ENCODE measurements at places on chromosomes 12 and 14.

DNA sequence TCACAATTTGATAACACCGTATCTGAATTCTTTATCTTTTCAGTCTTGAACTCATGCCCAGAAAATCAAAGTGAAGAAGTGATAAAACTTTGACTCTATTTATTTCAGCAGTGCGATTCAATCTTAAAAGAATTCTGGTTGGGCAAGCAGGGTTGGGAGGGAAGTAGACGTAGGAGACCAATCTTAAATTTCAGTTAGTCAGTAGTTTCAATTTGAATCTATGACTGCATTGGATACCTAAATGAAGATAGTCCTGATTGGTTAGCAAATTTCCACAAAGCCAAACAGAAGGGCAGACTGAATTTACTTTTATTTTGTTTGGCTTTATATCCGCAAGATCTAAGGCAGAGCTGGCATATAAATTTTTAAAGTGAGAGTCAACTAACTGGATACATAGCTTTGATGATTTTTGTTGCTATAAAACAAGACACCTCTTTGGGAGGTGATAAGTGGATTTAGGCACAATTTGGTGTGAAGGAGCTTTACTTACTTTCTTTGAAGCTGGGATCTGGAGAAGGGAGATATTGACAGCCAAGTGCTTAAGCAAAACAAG is 2.6 kb downstream of the ACSS3 start:
- DNase-seq: no peak
- H3K4me1 ChIP-seq: peaks cover 3% of the 10 kb centered on the region
- peak overlapping the region; percentile 28 for H3K27ac ChIP-seq
- no peaks in the 10 kb centered on the region for H3K27me3 ChIP-seq
- H3K4me3 ChIP-seq: peak overlapping the region; percentile 54

- no peak for DNase-seq
- no peaks in the 10 kb centered on the region for H3K36me3 ChIP-seq
- peak overlapping the region; percentile 16 for H3K4me3 ChIP-seq
- peak overlapping the region; percentile 37 for H3K27ac ChIP-seq
- H3K27me3 ChIP-seq: no peaks in the 10 kb centered on the region
Observed at GRCh38 chr14:54570047-54570446, 3.1 kb downstream of the SAMD4A start.

DNA sequence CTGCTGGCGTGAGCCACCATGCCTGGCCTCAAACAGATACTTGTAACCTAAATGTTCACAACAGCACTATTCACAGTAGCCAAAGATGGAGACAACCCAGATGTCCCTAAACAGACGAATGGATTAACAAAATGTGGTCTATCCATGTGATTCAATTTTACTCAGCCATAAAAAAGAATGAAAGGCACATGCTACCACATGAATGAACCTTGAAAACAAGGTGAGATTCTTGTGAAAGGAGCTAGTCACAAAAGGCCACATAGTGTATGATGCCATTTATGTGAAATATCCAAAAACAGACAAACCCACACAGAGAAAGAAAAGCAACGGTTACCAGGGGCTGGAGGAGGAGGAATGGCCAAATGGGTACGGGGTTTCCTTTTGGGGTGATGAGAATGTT is 19.6 kb upstream of the P2RX7 start:
- H3K27me3 ChIP-seq: no peaks in the 10 kb centered on the region
- H3K4me3 ChIP-seq: no peak overlapping the region
- no peak overlapping the region for H3K27ac ChIP-seq

DNA sequence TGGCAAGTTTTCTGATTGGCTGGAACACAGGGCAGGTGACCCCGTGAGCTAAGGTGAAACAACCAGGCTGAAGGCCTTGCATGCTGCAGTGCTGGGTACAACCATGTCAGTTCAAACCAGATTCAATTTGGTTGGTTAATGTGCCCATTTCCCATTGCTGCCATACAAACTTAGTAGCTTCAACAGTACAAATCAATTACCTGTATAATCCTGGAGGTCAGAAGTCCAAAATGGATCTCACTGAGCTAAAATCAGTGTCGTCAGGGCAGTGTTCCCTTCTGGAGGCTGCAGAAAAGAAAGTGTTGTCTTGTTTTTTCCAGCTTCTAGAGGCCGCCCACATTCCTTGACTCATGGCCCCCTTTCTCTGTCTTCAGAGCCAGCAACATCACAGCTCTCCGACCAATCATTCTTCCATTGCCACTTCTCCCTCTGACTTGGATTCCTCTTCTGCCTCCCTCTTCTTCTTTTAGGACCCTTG is 221.7 kb downstream of the ZFP36L1 start:
- H3K27ac ChIP-seq: no peak overlapping the region
- no peak overlapping the region for H3K4me3 ChIP-seq
- H3K4me1 ChIP-seq: no peaks in the 10 kb centered on the region
- no peaks in the 10 kb centered on the region for H3K36me3 ChIP-seq
- no peaks in the 10 kb centered on the region for H3K27me3 ChIP-seq

DNA sequence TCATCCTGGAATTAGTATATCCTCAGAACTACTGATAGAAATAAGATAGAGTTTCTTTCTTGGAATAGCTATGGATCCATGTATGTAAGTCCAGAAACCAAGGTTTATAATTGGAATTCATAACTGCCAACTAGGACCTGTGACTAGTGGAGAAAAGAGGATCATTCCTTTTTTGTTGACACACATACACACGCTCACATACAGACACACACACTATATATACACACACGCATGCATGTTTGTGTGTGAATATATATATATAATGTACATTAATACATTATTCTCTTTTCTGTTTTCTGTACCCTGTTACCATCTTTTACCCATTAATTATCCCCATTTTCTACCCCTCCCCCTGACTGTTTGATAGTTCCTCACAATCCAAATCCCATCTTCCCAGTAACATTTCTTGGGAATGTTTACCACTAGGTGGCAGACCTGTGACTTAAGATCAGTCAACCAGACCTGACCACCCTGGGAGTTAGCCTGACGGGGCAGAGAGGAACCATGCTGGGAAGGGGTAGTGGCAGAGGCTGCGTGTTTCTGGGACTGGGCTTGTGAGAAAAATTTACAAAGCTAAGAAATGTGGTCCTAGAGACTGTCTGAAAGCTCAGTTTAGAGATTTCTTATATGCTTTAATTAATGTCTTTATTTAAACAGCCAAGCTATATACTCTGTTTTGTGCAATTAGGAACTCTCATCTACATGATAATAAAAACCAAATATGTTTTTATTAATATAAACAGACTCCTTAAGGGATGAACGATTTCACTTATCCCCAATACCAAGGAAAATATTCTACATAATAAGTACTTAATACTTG is 308.0 kb downstream of the PPFIA2 start:
- DNase-seq: no peak
- H3K4me3 ChIP-seq: no peak overlapping the region
- no peaks in the 10 kb centered on the region for H3K36me3 ChIP-seq
- H3K4me1 ChIP-seq: no peaks in the 10 kb centered on the region
- no peaks in the 10 kb centered on the region for H3K27me3 ChIP-seq
- no peak overlapping the region for H3K27ac ChIP-seq

DNA sequence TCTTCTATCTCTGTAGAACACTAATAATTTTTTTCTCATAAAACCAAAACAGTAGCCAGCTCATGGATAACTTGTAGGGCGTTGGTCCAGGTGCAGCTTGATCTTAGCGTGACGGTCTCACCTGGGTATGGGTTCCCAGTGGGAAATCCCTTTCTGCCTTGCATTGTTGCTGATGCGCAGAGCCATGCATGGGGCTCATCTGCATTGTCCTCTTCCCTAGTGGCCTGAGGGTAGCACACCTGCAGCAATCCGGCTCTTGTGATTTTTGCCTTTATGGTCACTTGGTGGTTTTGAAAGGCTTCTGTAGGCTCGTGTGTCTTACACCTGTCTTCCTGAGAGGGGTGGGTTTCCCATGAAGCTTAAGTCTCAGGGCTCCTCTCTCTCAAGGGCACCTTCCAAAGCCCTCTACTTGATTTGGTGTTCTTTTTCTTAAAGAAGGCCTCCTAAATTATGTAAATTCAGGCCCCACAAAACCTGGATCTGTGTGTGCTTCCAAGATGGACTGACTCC is 130.6 kb downstream of the PRKCH start:
- no peak overlapping the region for H3K4me3 ChIP-seq
- H3K4me1 ChIP-seq: no peaks in the 10 kb centered on the region
- no peaks in the 10 kb centered on the region for H3K27me3 ChIP-seq
- no peaks in the 10 kb centered on the region for H3K36me3 ChIP-seq
- H3K27ac ChIP-seq: no peak overlapping the region

DNA sequence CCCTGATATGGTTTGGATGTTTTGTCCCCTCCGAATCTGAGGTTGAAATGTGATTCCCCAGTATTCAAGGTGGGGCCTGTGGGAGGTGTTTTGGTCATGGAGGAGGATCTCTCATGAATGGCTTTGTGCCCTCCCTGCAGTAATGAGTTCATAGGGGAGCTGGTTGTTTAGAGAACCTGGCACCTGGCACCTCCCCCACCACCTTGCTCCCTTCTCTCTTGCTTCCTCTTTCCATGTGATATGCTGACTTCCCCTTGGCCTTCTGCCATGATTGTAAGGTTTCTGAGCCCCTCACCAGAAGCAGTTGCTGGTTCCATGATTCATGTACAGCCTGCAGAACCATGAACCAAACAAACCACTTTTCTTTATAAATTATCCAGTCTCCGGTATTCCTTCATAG is 32.6 kb downstream of the CD163L1 start:
- H3K4me3 ChIP-seq: no peak overlapping the region
- no peaks in the 10 kb centered on the region for H3K27me3 ChIP-seq
- no peak for DNase-seq
- no peaks in the 10 kb centered on the region for H3K4me1 ChIP-seq
- H3K36me3 ChIP-seq: no peaks in the 10 kb centered on the region
- no peak overlapping the region for H3K27ac ChIP-seq

DNA sequence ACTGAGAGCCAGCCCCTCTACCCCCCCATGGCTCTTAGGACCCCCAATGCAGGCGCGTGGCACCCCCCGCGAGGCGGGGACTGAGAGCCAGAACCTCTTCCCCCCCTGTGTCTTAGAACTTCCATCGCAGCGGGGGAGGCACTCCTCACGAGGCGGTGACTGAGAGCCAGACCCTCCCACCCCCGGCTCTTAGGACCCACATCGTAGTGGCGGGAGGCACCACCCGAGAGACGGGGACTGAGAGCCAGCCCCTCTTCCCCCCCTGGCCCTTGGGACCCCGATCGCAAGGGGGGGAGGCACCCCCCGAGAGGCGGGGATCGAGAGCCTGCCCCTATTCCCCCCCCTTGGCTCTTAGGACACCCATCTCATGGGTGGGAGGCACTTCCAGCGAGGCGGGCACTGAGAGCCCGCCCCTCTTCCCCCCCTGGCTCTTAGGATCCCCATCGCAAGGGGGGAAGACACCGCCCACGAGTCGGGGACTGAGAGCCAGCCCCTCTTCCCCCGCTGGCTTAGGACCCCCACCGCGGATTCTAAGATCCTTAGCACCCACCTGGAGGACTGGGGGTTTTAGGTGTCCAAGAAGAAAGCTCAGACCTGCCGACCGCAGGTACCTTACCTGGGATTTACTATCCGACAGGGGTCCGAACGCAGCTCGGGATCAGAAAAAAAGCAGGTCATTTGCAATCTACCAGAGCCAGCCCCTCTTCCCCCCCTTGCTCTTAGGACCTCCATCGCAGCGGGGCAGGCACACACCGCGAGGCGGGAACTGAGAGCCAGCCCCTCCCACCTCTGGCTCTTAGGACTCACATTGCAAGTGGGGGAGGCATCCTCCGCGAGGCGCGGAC is 44.9 kb downstream of the DDX11 start:
- H3K4me1 ChIP-seq: no peaks in the 10 kb centered on the region
- no peak overlapping the region for H3K4me3 ChIP-seq
- DNase-seq: no peak
- no peak overlapping the region for H3K27ac ChIP-seq

- no peak overlapping the region for H3K4me3 ChIP-seq
- H3K36me3 ChIP-seq: no peaks in the 10 kb centered on the region
- H3K27me3 ChIP-seq: no peaks in the 10 kb centered on the region
- no peak overlapping the region for H3K27ac ChIP-seq
- H3K4me1 ChIP-seq: no peaks in the 10 kb centered on the region
Observed at GRCh38 chr12:52395761-52396434, 10.2 kb downstream of the KRT82 start.

DNA sequence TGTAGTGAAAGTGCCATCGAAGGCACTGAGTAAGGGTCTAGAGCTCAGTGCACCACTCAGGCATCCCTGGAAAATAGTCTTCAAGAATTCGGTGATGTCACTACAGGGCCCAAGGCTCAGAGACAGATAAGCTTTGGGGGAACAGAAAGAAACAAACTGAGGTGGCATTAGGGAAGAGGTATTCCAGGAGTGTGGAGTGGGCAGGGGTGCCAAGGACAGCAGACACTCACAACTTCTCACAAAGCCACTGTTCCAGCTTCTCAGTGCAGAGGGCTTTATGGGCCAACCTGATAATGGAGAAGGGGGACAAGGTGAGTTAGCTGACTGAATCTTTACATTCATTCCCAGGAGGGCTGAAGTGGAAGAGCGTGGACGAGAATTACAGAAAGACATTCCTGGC is 2.1 kb downstream of the LALBA start:
- DNase-seq: no peak
- H3K4me1 ChIP-seq: no peaks in the 10 kb centered on the region
- peaks cover 1% of the 10 kb centered on the region for H3K27me3 ChIP-seq
- H3K27ac ChIP-seq: no peak overlapping the region
- no peaks in the 10 kb centered on the region for H3K36me3 ChIP-seq

- no peak overlapping the region for H3K4me3 ChIP-seq
- H3K27me3 ChIP-seq: no peaks in the 10 kb centered on the region
- DNase-seq: no peak
- H3K36me3 ChIP-seq: no peaks in the 10 kb centered on the region
Observed at GRCh38 chr12:66942741-66943465, 264.0 kb upstream of the GRIP1 start.

GRCh38 chr12:80655751-80656150 is 51.7 kb upstream of the MYF6 start:
- no peak overlapping the region for H3K27ac ChIP-seq
- no peak for DNase-seq
- no peaks in the 10 kb centered on the region for H3K36me3 ChIP-seq
- H3K4me1 ChIP-seq: no peaks in the 10 kb centered on the region
- H3K27me3 ChIP-seq: no peaks in the 10 kb centered on the region

- H3K27me3 ChIP-seq: no peaks in the 10 kb centered on the region
- no peaks in the 10 kb centered on the region for H3K36me3 ChIP-seq
- H3K27ac ChIP-seq: no peak overlapping the region
- no peaks in the 10 kb centered on the region for H3K4me1 ChIP-seq
- no peak overlapping the region for H3K4me3 ChIP-seq
- no peak for DNase-seq
Observed at GRCh38 chr14:69693801-69694729, 72.9 kb upstream of the SRSF5 start.

GRCh38 chr12:121534495-121535148 is 46.2 kb downstream of the KDM2B start:
- no peaks in the 10 kb centered on the region for H3K36me3 ChIP-seq
- no peak overlapping the region for H3K27ac ChIP-seq
- no peak for DNase-seq
- H3K4me3 ChIP-seq: no peak overlapping the region

GRCh38 chr12:54683398-54683797 is 35.2 kb upstream of the DCD start:
- no peaks in the 10 kb centered on the region for H3K27me3 ChIP-seq
- H3K27ac ChIP-seq: no peak overlapping the region
- no peaks in the 10 kb centered on the region for H3K36me3 ChIP-seq
- no peaks in the 10 kb centered on the region for H3K4me1 ChIP-seq
- no peak for DNase-seq
